ENCODE measurements at places on chromosomes 1 and 21.

DNA sequence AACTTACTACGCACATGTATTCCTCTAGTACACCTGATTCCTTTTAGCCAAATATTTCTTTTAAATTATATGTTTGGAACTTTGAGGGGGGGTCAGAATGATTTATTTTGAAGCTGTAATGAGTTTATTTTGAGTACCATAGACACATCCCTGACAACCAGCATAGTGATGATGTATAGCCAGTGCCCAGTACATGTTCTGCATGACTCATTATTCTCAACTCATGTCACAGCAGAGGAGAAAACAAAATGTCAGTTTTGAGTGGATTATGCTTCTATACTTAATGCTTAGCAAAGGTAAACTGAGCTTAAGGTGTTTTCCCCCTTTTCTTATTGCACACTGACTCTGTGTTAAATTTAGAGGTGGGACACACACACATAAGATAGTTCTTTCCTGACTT, 22.4 kb upstream of the LEPR start:
- DNase-seq = no peak

GRCh38 chr1:185811073-185811709, 77.0 kb downstream of the HMCN1 start:
- no peak for DNase-seq

- DNase-seq = no peak
These were observed 7.0 kb upstream of the AJAP1 start for GRCh38 chr1:4647391-4647790.

DNA sequence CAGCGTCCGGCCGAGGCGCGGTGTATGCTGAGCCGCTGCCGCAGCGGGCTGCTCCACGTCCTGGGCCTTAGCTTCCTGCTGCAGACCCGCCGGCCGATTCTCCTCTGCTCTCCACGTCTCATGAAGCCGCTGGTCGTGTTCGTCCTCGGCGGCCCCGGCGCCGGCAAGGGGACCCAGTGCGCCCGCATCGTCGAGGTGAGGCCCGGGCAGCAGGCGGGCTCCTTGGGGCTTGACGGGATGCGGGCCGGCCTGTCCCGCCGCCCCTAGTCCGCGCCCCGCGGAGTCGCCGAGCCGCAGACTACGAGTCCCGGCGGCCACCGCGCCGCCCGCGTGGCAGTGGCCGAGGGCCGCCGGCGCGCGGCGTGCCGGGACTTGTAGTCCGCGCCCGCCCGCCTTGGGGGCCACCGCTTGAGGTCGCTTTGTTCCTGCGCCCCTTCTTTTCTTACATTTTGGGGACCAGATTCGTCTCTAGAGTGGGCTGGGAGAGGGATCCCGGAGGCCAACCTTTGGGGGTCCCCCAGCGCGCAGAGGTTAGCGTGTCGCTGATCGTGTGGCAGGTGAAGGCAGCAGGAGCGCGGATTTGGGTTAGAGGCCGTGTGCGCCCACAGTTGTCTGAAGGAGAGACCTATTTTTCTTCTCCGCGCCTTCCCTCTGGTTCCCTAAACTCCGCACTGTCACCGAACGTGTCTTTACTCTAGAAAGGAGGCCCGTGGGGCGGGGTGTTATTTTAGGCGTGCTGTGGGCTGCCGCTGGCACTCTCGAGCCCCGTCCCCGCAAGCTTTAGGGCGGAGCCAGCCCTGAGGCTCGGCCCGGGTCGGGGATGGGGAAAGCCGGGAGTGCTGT, 553 bp downstream of the CMPK1 start:
- peak; percentile 83 for DNase-seq

GRCh38 chr1:2472109-2472508, 4.0 kb upstream of the PLCH2 start:
- no peak for DNase-seq

GRCh38 chr1:7865978-7866377, 13.1 kb upstream of the UTS2 start:
- no peak for DNase-seq
